ENCODE measurements at places on chromosomes 1 and 21.

- DNase-seq = no peak
Observed at GRCh38 chr1:101820071-101820470, 176.7 kb downstream of the OLFM3 start.

- DNase-seq = no peak
Observed at GRCh38 chr1:169689395-169689794, 22.0 kb downstream of the SELL start.

GRCh38 chr1:158654086-158654485, 32.4 kb downstream of the SPTA1 start:
- no peak for DNase-seq

- DNase-seq = no peak
Observed at GRCh38 chr1:237320890-237321289, 278.9 kb downstream of the RYR2 start.

DNA sequence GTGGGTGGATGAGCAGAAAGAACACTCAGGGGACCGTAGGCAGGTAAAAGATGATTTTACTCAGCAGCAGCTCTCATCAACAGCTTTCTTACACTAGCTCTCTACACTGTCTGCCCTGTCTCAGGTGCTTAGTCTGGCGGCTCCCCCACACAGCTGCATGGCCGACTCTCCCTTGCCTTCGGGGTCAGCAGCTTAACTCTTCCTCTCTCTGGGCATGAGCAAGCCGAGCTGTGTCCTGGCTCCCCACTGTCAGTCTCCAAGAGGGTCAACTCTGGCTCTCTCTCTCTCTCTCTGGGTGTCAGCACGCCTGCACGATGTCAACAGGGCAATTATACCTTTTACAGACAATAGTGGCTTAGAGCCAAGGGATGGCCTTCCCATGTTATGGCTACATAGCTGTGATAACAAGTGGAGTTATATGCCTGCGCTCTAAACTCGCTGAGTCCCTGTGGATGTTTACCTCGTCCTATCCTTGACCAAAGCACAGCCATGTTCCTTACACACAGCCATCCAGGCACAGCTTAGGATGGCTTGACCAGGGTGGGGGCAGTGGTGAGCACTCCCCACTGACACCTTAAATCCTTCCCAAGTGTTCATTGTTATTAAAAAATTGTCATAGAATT, 3.1 kb upstream of the BCL10 start:
- no peak for DNase-seq

Data from GM06990 (cell line).